ENCODE measurements at places on chromosomes 6 and 20.

DNA sequence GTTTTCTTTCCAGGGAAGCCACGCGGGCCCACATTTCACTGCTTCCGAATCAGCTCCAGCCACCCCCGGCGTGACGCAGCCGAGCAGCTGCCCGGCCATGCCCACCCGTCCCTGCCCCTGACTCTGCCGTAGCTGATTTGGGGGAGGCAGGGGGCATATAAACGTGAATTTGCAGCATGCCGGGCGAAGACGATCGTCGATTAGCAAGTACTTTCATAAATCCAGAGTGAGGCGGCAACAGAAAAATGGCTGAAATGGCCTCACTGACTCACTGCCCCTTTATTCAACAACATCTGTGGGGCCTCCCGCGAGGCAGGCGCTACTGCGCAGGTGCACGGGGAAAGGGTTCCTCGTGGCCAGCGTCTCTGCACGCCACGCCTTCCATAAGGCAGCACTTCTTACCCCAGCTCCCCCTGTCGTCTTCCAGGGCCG lies 118.0 kb downstream of the DLL1 start:
- DNase-seq, result no peak

- DNase-seq, result no peak
Observed at GRCh38 chr6:108698593-108699289, 138.0 kb downstream of the FOXO3 start.

DNA sequence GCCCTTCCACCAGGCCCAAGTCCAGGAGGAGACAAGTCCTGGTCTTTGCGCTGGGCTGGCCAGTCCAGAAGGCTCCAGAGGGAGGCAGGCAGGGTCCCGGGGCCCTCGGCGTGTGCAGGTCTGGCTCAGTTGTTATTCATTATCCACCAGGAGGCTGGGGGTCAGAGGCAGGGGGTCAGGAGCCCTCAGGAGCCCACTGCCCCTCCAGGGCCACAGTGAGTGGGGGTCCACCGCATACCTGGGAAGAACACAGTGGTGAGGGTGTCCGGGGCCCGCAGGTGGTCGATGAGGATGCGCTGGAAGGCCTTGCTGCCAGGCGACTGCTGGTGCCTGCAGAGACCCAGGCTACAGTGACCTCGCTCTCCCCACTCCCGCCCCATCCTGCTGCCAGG lies 4.4 kb upstream of the C20orf144 start:
- no peak for DNase-seq

DNA sequence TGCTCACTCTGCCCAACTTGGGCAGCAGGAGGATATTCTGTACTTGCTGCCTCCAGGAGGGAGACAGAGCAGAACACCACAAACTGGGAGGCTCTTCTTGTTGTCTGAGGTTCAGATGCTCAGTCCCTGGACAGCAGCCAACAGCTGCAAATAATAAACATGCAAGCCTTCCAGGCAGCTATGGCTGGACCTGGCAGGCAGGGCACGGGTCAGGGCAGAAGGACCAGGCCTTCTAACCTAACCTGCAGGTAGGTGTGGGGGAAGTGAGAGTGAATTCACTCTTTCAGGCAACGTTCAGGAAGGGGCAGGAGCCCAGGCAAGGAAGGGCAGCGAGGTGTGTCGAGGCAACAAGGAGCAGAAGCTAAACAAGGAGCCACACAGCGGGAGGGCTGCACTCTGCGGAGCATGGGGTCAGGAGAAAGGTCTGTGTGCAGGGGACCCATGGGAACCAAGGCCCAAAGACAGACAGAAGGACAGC lies 31.5 kb downstream of the NINL start:
- no peak for DNase-seq

DNA sequence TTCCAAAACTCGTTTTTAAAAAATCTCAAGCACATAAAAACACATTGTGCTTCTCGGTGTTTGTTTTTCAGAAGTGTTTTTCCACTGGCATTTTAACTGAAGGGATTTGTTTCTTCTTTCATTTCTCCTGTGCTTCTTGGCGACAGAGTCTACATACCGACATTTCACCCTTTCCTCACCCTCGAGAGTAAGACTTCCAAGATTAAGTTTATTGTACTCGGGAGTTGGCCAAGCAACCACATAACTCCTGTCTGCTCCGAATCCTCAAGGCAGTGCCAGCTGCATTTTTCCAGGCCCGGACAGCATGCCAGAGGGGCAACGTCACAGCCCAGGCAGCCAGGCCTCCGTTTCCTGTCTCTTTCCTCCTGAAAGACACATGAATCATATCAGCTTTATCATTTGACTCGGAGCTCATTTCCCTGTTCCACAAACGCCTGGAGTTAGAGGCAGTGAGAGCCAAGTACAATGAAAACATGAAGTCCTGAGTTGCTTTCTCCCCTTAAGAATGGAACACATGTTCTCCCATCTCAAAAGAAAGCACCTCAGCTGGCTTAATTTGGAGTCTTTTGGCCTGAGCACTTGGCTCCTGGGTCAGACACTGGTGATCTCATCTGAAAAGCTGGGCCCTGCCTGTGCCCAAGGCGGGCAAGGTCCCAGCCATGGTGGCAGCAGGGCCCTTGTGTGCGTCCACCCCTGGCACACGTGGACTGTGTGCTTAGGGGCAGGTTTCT lies 23.2 kb upstream of the FAM50B start:
- no peak for DNase-seq

- DNase-seq, result no peak
Observed at GRCh38 chr6:29553268-29554057, 6.1 kb downstream of the UBD start.

DNA sequence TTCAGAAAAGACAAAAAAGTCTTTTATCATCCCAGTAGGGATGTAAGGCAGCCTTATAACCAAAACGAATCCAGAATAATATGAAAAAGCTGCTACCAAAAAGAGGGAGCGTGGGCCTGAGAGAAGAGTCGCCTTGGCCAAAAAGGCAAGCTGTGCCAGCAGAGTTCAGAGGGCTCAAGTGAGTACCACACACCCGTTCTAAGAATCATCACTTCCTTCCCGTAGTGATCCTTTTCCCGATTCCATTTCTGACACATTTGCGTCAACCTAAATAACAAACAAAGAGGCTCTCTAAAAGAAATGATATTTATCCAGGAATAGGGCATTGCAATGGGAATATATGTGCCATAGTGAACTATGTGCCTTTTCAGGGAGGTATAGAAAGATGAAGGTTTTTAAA lies 3.8 kb upstream of the TMEM181 start:
- no peak for DNase-seq

- DNase-seq, result no peak
Observed at GRCh38 chr6:157323966-157324300, 614 bp upstream of the TMEM242 start.

DNA sequence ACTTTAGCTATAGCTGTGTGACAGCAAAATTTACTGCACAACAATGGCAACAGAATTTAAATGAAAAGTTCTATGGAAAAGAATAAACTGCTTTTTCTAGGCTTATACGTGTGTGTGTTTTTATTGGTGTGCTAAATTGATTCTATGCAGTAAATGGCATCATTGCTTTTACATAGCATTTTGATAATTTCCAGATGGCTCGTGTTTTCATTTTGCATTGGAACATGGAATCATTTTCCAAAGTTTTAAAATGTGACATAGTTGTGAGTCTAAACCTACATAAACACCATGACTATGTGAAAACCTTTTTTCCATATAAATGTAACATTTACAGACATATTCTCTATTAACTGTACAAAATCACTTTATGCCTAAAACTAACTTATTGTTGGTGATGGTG lies 127.8 kb downstream of the SIM1 start:
- no peak for DNase-seq

DNA sequence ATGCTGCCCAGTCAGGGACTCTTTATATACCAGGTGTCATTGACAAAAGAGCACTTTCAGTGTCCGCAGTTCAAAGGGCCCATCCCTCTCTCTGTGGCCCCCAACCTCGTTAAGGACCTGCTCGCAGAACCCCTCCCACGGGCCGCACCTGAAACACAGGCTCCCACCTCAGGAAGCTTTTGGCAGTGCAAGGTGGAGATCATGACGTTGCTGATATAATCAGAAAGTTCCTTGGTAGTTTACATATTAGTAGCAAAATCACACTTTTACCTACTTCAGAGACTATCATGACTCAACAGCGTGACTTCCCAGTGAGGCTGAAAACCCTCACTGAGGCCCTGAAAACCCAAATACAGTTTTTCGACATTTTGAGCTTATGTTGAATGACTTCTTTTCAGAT lies 4.1 kb downstream of the TTLL2 start:
- no peak for DNase-seq

- no peak for DNase-seq
Observed at GRCh38 chr6:15102241-15102640, 143.6 kb upstream of the JARID2 start.

- no peak for DNase-seq
Observed at GRCh38 chr20:2521369-2522305, 12.9 kb upstream of the ZNF343 start.

DNA sequence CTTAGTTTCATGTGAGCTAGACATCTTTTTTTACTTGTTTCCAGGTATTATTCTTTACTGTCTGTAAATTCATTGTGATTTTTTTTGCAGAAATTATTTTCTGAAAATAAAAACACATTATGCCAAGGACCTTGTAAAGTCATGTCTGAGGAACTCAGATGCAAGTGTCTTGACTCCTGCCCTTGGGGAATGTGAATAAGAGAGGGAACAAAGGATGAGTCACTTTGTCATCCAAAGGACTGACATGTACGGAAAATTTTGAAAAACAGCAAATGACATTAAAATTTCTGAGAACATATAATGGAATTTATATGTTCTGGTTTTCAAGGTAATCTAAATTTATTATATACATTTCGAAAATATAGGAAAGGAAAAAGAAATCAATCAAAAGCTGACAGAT lies 660.4 kb downstream of the CD109 start:
- no peak for DNase-seq

DNA sequence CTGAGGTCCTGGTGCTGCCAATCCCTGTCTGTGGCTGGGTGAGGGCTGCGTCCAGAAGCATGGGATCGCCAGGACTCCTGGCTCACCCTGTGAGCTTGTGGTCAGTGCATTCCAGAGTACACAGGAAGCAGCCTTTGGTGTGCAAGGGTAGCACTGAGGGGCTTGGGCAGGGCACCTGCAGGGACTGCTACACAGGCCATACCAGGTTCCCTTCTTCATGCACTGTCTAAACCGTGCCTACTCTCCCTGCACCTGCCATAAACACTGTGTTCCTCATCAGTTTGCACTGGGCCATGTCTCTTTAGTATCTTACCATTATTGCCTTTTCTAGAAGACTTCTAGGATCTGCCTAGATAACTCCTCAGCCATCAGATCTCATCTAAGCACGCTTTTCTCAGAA lies 72.8 kb upstream of the NKX2-2 start:
- DNase-seq, result no peak

GRCh38 chr6:5736016-5736738 lies 270.5 kb downstream of the NRN1 start:
- no peak for DNase-seq

GRCh38 chr6:36655085-36655724 lies 23.3 kb upstream of the CDKN1A start:
- no peak for DNase-seq

DNA sequence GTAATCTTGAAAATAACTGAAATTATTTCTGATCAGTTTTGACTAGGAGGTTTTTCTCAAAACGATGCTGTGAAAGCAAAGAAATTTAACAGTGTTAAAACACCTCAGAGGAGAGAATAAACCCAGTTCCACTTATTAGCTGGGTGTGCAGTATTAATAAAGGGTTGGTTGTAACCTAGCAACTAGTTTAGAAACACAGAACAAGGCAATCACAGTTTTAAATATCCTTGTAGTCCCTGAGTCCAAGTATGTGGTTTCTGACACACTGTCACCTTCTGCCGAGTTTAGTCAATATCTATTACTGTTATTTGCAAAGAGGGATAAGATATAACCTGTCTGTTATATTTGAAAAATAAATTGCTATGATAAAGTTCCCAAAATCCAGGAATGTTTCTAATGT lies 70.2 kb upstream of the INSM1 start:
- DNase-seq, result no peak

GRCh38 chr6:63529498-63529897 lies 42.8 kb upstream of the LOC128125822 start:
- no peak for DNase-seq

GRCh38 chr20:33832103-33832804 lies 21.1 kb downstream of the CHMP4B start:
- DNase-seq, result no peak

DNA sequence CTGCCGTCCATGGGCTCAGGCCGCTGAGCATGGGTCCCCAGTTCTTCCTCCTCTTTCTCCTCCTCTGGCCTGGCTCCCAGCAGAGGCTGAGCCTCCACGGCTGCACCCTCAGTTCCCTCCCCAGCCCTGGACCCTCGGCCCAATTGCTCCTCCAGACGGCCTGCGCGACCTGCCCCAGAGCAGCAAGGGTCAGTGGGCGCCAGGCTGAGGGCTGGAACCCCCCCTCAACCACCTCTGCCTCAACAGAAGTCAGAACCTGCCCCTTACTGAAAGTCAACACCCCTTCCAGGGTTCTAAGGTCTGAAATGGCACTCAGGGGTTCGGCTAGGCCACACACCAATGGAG lies 15.9 kb upstream of the SPAG4 start:
- no peak for DNase-seq

- no peak for DNase-seq
Observed at GRCh38 chr6:14081126-14081525, 36.4 kb upstream of the CD83 start.

- no peak for DNase-seq
Observed at GRCh38 chr6:56357616-56358373, 110.4 kb upstream of the COL21A1 start.

DNA sequence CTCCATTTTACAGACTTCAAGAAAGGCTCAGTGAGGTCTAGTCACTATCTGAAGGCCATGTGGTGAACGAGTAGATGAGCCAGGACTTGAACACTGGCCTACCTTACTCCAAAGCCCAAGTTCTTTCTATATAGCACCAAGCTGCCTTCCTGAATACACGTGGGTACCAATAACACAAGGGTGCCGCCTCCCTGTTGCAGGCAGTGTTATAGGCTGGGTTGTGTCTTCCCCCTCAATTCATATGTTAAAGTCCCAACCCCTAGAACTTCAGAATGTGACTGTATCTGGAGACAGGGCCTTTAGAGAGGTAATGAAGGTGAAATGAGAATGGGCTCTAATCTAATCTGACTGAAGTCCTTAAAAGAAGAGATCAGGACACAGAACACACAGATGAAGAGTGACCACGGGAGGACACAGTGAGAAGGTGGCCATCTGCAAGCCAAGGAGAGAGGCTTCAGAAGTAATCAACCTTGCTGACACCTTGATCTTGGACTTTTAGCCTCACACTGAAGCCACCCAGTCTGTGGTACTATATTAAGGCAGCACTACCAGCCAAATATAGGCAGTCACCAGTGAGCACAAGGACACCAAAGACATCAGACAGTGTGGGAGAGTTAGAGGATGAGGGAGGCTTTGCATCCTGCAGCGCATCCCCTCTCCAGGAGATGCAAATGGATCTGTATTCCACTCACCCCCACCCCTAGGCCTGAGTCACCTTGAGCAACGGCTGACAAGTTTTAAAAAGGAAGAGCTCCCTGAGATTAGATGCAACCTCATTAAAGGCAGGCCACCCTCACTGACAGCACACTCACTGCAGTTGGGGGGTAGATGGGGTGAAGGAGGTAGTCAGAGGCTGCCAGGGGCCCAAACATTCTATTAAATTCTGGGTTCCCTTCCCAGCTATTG lies 40.9 kb upstream of the LYRM2 start:
- no peak for DNase-seq

GRCh38 chr20:33900521-33901131 lies 89.5 kb downstream of the CHMP4B start:
- no peak for DNase-seq

- no peak for DNase-seq
Observed at GRCh38 chr6:144555066-144555465, 269.9 kb downstream of the UTRN start.

Measured in stimulated activated CD4-positive, alpha-beta T cell treated with anti-CD3 and anti-CD28 coated beads, Interleukin-1b, Interleukin-23, amount 100 ng/mL, for 24 hours (primary cell).